Right atrium auricular region (tissue), 2 donors: ENCODE measurements at places on chromosomes 16 and 17. TPM values are rescaled to one million over a fixed set of nuclear protein-coding genes. Genes with fewer than 3 reads are reported as not detected.

- H3K27me3 ChIP-seq, result no peaks in the 10 kb centered on the region
- H3K4me3 ChIP-seq, result no peak overlapping the region
- DNase-seq, result no peak
Observed at GRCh38 chr16:8053437-8053836, 536.9 kb downstream of the TMEM114 start.

GRCh38 chr16:1812732-1813163, 13.9 kb downstream of the HAGH start:
- peaks cover 56% of the 10 kb centered on the region for H3K36me3 ChIP-seq
- no peak overlapping the region for H3K27ac ChIP-seq
- no peak overlapping the region for H3K4me3 ChIP-seq
- H3K4me1 ChIP-seq, result no peaks in the 10 kb centered on the region

GRCh38 chr16:9374061-9374460, 282.6 kb downstream of the HAPSTR1 start:
- H3K36me3 ChIP-seq, result no peaks in the 10 kb centered on the region
- DNase-seq, result no peak
- no peak overlapping the region for H3K4me3 ChIP-seq
- no peaks in the 10 kb centered on the region for H3K4me1 ChIP-seq

Gene TLCD3B
- total RNA-seq, result not detected

Gene HP
- total RNA-seq, result 52.7 TPM
